ENCODE measurements at places on chromosomes 3 and 15. TPM values are rescaled to one million over a fixed set of nuclear protein-coding genes. Genes with fewer than 3 reads are reported as not detected.
A peak's percentile ranks its signal among the peaks of the same experiment; 100 is the strongest.

- peak; percentile 89 for DNase-seq
Measured at GRCh38 chr15:73051807-73052652, at the start of gene NEO1. Gene NEO1 (plus strand): TSS chr15:73052463. CDS start chr15:73052676, 213 bp downstream.

DNA sequence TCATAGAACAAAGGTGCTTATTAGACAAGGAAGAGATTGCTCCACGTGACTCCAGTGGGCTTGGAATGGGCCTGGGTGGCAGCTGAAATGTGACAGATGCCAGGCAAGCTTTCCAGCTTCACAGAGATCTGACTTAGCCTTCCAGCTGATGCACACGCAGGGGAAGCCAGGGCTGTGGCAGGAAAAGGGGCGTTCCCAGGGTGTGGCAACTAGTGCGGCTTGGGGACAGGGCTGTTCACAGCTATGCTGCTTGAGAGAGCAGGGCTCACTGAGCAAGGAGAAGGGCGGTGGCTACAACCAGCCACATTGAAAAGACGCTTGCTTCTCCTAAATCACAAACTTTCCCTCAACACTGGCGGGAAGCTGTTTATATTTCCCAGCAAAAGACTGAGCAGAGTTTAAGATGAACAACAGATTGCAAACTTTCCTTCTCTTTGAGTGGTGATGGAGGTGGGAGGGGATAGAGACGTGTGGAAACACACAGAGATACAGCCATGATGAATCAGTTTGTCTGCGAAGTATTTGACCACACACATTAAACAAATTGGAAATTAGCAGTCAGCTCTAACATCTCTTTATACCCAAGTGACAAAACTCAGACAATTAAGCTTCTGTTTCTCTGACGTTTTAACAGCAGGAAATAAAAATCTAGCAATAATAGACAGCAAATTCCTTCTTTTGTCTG lies 127.5 kb downstream of the BDH1 start:
- DNase-seq, result peak; percentile 81

VPS33B gene
- 22.7 TPM for total RNA-seq

GRCh38 chr3:136950623-136951022 lies 7.2 kb upstream of the IL20RB start:
- DNase-seq, result no peak
